ENCODE measurements at places on chromosomes 11 and 22.

DNA sequence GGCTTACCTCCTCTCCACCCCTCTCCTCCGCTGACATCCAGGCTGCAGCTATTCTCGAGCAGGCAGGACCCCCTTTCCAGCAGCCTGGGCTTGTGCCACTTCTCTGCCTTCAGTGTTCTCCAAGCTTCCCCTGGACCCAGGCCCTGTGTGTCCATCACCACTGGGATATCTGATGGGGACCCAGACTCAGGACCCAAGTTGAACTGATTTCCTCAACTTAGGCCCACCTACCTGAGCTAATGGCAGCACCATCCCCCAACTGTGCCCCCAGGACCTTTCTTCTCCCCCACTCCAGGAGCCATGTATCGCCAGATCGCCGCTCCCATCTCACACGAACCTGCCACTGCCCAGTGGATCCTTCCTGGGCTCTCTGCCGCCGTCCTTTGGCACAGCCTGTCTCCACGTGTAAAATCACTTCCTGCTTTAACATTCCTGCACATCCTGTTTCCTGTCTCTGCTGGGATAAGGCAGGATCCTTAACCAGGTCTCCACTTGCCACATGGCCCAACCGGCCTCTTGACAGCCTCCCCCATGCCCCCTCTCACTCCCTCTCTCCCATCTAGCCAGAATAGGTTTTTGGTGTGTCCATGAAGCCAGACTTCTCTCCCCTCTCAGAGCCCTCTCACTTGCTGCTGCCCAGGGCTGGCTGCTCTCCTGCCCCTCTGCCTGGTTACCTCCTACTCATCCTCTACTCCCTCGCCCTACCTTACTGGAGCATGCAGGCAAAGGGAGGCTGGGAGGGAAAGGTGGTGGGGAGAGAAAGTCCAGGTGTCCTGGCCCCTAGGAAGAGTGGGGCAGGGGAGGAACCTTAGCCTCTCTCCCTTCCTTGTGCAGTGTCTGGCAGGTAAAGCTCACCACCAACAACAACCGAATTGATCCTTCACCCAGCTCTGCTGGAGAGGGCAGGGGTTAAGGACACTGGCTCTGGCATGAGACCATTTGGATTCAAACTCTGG is 9.4 kb downstream of the SPATA19 start:
- no peak for DNase-seq

- no peak for DNase-seq
These were observed 82.8 kb downstream of the NAT10 start for GRCh38 chr11:34188181-34188580.

DNA sequence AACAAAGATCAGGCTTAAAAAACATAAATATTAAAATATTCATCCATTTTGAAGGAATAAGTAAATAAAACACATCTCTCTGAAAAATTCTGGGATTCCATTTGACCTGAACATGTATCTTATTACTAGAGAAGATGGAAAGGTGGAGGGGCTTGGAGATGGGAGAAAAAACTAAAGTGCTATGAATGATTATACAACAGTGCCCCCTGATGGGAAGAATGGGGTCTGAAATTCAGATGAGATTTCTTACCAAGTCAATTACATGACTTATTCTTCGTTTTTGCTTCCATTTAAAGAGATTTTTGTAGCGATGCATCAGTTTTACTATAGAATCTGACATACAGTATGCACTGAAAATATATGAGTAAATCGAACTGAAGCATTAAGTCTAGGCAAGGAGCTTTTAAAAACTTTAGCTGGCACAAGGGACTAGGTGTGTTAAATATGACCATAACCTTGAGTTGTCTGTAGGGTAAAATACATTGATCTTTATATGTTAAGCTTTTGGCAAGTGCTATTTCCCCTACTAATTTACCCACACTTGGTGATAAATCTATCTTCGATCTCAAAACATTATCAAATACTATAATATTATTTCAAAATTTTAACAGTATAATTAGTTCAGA is 718.8 kb downstream of the CNTN5 start:
- no peak for DNase-seq

DNA sequence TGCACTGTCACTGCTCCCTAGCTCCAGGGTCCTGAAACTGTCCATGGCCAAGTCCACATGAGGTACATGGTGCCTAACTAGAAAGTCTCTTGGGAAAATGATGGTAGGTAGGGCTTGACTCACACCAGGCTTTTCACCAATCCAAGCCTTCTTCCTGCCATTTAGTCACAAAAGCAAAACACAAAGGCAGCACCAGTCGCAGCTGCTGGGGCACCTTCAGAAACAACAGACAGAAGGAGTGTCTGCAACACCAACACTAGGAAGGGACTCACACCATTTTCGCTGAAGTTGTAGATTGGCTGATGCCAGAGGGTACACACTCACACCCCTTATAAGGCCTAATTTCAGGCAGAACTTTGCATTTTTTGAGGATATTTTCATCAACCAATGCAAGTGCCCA is 55.7 kb downstream of the SYTL2 start:
- no peak for DNase-seq

GRCh38 chr11:88695689-88696414 is 358.3 kb upstream of the CTSC start:
- DNase-seq: no peak
